ENCODE measurements at places on chromosomes 11 and 22.

DNA sequence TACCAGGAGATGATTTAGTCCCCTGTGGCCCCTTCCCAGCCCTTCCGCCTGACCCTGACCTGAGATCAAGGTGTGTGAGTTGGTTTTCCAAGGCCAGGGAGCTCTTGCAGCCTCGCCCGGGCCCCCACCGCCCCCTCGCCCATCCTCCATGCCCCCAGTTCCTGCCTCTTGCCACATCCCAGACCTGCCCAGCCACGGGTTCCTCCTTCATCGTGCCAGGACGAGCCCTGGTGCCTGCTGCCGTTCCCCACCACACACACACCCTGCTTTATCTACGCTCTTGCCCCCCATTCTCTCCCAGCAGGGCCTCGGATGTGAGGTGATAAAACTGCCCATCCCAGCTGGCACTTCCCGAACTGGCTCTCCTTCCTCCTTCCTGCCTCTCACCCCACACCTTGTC is 1.4 kb upstream of the LIF start:
- no peak for DNase-seq

- DNase-seq = no peak
These were observed 52.4 kb downstream of the PDHX start for GRCh38 chr11:34968862-34969261.

DNA sequence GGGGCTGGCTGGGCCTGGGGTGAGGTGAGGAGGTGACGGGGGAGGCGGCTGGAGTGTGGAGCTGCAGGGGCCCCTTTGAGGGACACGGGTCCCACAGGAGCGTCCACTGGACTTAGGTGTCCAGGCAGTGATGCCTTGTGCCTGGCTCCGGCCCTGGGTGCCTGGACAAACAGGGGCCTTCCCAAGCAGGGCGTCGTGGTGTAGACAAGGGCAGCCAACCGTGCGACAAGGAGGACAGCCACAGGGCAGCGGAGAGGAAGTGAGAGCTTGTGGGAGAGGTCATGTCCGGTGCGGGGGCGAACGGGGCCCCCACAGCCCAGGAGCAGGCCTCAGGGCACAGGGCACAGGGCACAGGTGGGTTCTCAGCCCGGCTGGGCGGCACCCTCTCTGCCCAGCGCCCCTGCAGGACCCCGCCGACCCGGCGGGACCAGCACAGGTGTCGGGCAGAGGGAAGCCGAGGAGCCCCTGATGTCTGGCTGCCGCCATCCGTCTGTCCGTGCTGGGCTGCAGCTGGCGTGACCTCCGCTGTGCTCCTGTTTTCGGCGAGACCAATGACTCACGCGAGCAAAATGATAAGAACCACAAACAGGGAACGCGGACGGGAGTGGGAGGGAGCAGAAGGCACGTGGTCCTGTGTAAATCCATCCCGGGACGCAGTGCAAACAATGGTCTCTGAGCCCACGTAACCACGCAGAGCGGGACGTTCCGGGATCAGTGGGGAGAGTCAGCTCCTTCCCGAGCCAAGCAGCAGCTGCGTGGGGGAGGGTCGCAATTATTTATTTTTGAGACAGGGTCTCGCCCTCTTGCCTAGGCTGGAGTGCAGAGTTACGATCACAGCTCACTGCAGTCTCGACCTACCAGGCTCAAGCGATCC is 49.1 kb upstream of the A4GALT start:
- DNase-seq = no peak

- no peak for DNase-seq
These were observed 92.2 kb downstream of the STK33 start for GRCh38 chr11:8501836-8502235.

DNA sequence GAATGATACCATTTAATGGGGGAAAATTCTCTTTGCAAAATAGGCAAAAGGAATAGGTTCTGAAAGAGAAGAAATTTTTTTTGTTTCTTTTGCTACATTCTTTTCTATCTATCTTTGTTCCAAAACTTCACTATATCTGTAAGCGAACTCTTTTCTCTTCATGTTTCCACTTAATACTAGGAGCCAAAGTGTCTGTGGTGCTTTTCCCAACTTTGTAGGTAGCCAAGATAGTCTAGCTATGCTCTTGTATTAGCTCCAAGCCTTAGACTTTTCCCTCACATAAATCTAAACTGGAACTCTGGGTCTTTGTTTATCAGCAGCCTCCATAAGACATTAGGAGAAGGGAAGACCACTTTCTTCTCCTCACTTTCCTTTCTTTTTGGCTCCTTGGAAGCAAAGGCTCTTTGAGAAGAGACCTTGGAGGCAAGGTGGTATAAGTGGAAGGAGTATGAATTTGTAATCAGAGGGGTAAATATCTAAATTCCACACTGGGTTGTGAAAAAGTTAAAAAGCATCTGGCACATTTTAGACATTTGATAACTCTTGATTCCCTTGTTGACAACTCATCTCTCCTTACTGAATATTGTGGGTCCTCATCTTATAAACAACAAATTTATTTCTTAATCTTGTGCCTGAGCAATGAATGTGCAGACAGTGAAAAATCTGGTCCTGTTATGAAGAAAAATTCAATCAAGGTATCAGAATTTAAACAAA is 130.0 kb downstream of the EHF start:
- no peak for DNase-seq

GRCh38 chr11:100970283-100971164 is 159.1 kb downstream of the PGR start:
- no peak for DNase-seq

DNA sequence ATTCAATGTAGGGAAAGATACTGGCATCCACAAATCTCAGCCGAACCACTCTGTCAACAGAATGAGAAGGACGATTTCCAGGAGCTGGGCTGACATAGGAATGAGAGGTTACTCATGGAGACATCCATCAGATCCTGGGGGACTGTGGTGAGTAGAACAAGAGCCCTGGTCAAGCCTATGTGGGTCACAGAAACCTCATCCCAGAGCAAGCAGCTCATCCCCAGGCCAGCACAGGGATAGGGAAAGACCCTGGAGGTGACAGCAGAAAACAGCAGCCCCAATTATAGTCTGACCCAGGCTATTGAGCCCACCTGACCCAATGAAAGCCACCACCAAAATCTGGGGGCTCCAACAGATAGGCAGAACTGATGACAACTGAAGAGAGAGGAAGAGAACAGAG is 128.0 kb upstream of the SERPIND1 start:
- DNase-seq = no peak

- no peak for DNase-seq
These were observed 140.7 kb upstream of the B3GAT1 start for GRCh38 chr11:134552749-134553148.

DNA sequence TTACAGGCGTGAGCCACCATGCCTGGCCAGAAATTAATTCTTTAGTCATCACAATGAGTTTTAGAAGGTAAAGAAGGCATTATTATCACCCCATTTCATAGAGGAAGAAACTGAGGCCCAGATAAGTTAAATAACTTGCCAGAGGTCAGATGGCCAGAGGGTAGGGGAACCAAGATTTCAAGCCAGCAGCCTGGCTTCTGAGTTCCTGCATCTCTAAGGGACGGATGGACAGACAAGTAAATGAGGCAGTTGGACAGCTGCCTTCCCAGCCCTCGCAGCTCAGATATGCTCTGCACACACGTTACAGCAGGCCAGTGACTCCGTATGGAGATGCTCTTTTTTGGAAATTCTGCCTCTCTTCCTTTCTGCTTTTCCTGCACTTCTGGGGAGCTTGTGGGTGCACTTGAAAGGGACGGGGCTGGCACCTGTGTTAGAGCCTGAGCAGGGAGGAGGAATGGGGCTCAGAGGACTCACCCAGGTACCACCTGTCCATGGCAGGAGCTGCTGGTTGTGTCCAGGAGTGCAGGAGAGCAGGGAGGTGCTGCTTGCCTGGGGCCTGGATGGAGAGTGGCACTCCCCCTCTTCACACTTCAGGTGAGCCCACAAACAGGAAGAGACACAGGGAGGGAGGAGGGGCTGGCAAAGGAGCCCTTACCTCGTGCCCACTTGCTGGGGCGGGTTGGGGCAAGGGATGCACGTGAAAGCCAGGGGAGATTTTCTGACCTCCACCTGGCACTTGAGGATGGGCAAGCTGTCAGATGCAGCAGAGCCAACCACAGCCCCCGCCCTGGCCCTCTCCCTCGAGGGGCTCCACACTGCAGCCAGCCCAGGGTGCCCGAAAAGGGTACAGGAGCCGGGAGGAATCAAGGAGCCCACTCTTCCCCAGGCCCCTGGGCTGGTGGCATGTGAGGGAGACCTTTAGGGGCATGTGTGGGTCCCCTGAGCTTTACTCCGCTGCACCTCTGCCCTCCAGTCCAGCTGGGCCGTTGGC is 3.3 kb upstream of the FXYD2 start:
- DNase-seq = no peak

GRCh38 chr11:74319139-74319816 is 7.8 kb upstream of the P4HA3 start:
- no peak for DNase-seq

- no peak for DNase-seq
These were observed 878.1 kb downstream of the BRD1 start for GRCh38 chr22:48949375-48950149.

DNA sequence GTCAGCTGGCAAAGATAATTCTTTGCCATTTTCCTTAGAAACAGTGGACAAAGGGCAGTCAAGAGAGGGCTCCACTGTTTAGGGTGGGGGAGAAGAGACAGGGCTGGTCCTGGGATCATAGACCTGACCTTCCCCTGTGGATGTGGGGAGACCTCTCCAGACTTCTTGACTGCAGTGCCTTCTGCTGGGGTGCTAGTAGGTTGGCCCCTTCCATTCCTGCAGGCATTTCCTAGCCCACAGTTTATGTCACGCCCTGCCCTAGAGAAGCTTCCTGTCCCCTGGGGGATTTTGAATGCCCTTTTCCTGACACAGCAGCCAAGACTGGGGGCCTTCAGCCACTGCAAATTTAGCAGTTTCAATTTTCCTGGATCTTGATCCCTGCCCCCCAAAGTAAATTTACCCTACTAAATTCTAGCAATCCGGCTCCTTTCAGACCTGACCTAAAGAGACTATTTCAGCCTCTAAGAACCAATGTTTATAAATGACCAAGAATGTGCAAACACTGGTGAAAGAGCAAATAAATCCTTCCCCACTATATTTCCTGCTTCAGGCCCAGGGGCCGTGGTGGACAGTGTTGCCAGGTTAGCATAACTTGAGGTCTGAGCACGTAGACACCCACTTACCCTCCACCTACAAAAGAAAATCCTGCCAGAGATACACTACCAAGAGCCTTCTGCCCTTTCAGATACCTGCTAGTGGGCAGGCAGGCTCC is 58.4 kb downstream of the PPFIBP2 start:
- DNase-seq = no peak

GRCh38 chr11:36002196-36002595 is 58.3 kb downstream of the LDLRAD3 start:
- no peak for DNase-seq

GRCh38 chr11:86809561-86809960 is 9.2 kb downstream of the PRSS23 start:
- DNase-seq = no peak

DNA sequence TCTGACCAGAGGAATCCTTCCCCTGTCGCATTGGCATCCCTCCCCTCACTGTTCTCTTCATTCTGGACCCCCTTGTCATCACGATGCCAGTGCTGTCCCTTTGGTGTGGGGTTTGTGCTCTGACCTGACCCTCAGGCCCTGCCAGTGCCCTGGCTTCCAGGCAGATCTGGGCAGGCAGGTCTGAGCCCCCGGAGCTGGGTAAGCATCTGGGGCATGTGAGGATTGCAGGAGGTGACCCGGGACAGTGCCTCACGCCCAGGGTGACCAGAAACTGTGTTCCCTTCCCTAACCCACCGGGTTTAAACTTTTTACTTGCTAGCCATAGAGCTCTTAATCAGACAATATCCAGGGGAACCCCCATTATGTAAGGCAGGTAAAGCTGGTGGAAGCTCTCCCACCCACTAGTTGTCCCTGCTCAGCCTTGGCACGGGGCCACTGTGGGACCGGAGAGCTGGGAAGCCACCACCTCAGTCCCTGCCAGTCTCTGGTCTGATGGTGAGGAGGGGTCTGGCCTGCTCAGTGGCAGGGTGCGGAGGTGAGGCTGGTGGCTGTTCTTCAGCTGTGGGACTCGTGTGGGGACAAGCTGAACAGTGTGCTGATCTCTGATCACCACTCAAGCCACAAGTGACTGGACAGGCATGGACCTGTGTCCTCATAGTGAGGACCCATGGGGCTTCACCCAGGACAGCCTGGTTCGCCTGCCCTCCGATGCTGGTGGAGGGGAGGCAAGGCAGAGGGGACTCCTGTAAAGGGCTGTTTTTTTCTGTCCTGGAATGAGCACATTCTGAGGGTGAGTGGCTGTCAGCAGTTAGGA is 38.0 kb downstream of the BCR start:
- DNase-seq = no peak

DNA sequence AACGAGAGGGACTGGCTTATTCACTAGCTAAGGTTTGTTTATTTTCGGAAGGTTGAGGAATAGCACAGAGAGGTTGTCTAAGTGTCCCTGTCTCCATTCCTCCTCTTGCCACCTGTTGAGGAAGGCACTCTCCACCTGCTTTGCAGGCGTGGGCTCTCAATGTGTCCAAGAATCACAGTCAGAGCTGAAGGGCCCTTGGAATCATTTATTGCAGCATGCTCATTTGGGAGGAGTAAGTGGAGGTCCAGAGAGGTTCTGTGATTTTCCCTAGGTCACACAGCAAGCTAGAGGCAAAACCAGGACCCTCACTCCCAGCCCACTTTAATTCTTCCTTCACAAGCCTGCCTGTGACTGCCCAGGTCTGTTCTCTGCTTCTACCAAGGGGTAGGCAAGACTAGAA is 21.3 kb downstream of the ZBTB16 start:
- DNase-seq = no peak

GRCh38 chr11:45141631-45142030 is 4.8 kb upstream of the PRDM11 start:
- no peak for DNase-seq
